ENCODE measurements at places on chromosomes 16 and 17.

DNA sequence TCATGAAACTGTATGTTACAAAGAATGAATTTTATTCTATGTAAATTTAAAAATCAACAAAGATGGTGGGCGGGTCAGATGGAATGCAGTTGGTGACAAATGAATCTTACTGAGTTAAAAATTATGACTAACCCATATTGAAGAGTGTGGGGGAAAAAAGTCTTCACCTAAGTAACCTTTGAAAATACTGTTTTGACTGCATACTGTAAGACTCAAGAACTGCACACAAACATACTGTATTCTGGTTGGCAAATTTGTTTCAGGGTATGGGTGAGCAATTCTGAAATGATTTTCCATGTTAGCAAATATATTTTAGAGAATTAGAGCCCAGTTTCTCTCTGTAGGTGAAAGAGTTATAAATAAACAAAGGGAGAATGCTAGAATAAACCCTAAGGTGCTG lies 153.7 kb upstream of the KCNJ18 start:
- no peak for DNase-seq

DNA sequence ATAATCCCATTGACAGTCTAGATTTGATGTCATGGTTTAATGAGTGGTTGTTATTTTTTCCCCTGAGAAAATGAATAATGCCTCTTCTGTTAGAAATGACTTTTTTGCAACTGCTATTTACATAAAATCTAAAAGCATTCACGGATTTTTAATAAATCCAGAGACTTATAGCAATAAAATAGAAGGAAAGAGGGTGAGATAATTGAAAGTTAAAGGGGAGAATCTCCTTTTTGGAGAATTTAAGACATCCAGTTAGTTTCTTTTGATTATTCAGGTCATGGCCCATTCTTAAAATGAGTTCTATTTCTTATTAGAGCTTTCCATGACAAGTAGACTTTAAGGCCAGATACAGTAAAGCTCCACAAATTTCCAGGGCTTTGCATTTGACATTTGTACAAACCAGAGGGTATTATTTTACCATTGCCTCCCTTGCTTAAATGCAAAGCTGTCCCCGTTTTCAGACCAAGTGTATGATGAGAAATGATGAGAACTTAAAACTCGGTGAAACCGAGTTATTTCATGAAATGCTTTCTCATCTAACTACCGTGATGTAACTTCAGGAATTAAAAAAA lies 789.0 kb upstream of the SOX9 start:
- DNase-seq, result no peak

GRCh38 chr17:80472996-80473395 lies 3.4 kb downstream of the NPTX1 start:
- no peak for DNase-seq

GRCh38 chr17:21211825-21212479 lies 2.0 kb downstream of the TMEM11 start:
- DNase-seq, result no peak

- no peak for DNase-seq
Observed at GRCh38 chr16:55393991-55394390, 70.0 kb downstream of the IRX6 start.

DNA sequence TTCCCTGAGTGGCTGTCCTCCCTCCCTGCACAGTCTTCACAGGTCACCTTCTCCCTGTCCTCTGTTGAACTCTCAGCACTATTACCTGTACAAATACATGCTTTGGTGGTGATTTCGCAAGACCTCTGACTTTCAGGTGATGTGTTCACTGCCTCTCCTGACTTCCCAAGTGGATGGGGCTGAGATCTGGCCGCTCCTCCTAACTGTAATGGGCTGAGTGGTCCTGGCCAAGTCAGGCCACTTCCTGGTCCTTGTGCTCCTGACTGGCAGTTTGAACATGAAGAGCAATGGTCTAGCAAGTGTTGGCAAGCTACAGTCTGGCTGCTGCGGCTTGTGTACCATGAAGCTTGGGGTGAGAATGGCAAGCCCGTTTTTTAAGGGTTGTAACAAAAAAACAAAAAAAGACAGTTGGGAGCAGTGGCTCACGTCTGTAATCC lies 11.7 kb upstream of the TMED6 start:
- no peak for DNase-seq

DNA sequence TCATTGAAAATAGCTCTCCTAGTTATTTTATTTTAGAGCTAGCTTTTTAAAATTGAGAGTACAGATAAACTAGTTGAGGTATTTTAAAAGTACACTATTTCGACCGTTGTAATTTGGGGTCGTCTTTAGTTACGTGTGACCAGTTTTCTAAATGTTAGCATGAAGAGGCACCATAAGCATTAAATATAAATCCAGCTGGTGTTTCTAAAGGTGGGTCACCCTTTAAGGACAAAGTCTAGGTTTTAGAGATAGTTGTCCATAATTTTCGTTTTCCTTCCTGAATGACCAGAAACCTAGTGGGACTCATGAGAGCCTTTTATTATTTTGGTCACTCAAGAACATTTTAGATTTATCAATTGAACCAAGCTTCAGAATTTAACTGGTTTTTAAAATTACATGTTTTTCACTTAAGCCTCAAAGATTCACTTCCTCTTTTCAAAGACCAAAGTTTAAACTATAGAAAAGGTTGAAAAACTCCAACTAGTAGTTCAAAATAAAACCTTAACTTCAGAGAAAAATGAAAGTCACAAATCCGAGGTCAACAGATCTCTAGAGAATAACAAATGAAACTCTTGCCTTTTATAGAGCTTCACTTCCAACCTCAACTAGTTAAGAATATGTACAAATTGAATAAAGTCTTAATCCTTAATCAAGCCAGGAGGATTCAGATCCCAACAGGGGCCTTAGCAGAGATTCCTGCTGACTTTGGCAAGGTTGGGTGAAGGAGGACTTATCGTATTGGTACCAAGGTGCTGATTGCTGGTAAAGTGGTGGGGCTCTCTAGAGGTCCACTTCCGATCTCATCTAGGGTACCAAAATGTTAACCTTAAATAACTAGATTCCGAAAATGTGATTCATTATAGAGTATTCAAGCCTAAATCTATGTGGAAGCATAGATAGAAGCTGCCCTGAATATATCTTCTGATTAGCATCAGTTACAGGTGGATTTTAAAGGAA lies 32.5 kb downstream of the PHKB start:
- no peak for DNase-seq

DNA sequence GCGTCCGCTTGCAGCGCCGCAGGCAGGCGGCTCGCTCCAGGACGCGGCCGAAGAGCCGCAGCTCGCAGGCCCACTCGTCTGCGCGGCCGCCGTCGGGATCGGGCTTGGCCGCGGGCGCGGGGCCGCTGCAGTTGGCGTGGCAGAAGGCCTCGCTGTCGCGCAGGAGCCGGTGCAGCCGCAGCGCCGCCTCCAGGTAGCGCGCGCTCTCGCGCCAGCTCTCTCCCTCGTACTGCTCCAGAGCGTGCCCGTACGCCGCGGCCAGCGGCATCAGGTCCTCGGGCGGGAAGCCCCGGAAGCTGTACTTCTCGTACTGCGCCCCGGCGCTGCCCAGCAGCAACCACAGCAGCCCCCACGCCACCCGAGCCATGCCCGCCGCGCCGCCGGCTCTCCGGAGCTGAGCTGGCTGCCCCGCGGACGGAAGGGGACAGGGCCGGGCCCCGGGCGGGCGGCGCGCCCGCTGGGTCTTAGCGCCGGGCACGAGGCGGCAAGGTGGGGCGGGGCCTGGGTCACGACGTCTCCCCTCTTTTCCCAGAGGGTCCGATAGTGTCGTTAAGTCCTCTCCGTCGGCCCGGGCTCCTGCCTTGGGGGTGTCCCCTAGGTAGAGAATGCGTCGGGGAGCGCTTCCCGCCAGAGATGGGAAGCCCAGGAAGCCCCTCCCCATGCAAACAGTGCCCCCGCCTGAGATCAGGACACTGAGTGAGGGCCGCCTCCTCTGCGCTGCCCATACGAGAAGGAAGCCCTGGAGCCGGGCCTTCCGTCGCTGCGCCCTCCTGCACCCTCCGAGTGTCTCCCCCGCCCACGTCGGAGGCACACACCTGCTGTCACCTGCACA lies at the start of gene P3H4:
TSS of gene P3H4 (minus strand) at position 401 of the 832 bp plus-strand sequence. CDS start at position 367, 34 bp downstream.
- DNase-seq, result peak; percentile 74
